ENCODE measurements at places on chromosomes 5 and 9. TPM values are rescaled to one million over a fixed set of nuclear protein-coding genes. Genes with fewer than 3 reads are reported as not detected.

DNA sequence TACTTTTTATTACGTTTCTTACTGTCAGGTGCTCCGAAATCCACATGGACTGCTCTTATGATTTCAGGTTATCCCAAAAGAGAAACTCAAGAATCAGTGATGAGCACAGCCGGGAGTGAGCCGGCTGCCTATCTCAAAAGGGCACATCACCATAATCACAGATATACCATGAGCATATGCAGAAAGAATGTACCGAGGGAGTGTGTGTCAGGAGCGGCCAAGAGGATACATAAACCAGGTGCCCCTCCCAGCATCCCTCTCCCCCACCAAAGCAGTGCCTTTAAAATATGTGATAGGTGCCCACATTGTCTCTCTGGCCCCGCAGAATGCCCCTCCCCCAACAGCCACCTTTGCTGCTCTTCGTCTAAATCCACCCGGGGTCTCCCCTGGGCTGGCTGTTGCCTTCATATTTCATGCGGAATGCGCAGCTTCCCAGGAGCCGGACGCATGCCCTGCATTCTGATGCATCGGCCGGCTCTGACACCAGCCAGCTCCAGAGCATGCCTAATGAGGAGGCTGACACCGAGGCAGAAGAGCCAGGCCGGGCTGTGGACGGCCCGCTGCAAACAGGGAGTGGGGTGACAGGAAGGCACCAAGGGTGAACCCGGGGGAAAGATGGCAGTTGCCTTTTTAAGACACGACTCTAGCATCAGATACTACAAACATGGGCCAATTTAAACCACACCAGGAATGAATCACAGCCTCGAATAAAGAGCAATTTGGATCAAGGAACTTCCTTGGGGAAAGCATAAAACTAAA, 652.3 kb downstream of the BNC2 start:
- H3K4me3 ChIP-seq = no peak overlapping the region
- H3K36me3 ChIP-seq = no peaks in the 10 kb centered on the region
- H3K27ac ChIP-seq = no peak overlapping the region
- H3K27me3 ChIP-seq = no peaks in the 10 kb centered on the region
- no peaks in the 10 kb centered on the region for H3K4me1 ChIP-seq

- no peaks in the 10 kb centered on the region for H3K4me1 ChIP-seq
- no peak overlapping the region for H3K4me3 ChIP-seq
- no peaks in the 10 kb centered on the region for H3K36me3 ChIP-seq
- no peak for DNase-seq
Measured at GRCh38 chr9:72601615-72602014, 80.2 kb downstream of the TMC1 start.

GRCh38 chr9:14317667-14318320, 3.9 kb upstream of the NFIB start:
- H3K27me3 ChIP-seq = no peaks in the 10 kb centered on the region
- H3K27ac ChIP-seq = no peak overlapping the region
- no peak for DNase-seq
- H3K36me3 ChIP-seq = no peaks in the 10 kb centered on the region
- H3K4me1 ChIP-seq = peaks cover 11% of the 10 kb centered on the region
- H3K4me3 ChIP-seq = no peak overlapping the region

- no peaks in the 10 kb centered on the region for H3K4me1 ChIP-seq
- no peak overlapping the region for H3K4me3 ChIP-seq
- H3K36me3 ChIP-seq = no peaks in the 10 kb centered on the region
- no peak overlapping the region for H3K27ac ChIP-seq
- H3K27me3 ChIP-seq = no peaks in the 10 kb centered on the region
Measured at GRCh38 chr9:77392328-77392727, 215.0 kb downstream of the VPS13A start.

DNA sequence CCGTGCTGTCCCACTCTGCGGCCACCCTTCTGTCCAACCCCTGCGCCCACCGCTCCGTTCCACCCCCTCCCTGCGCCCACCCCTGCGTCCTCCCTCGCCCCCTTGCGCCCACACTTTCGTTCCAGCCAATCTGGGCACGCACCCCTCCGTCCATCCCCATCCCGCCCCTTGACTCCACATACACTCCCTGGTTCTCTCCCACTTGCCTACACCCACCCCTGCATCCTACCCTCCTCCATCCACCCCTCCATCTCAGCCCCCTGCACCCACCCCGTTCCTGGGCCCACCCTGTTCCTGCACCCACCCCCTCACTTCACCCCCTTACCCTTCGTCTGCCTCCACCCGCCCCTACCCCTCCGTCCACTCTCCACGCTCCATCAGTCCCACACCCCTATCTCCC, 7.0 kb downstream of the ADAMTS13 start:
- no peaks in the 10 kb centered on the region for H3K36me3 ChIP-seq
- H3K27me3 ChIP-seq = no peaks in the 10 kb centered on the region
- no peak for DNase-seq
- H3K4me1 ChIP-seq = no peaks in the 10 kb centered on the region
- no peak overlapping the region for H3K4me3 ChIP-seq
- H3K27ac ChIP-seq = no peak overlapping the region

GRCh38 chr5:16588434-16589214, 28.2 kb downstream of the RETREG1 start:
- no peak overlapping the region for H3K27ac ChIP-seq
- no peaks in the 10 kb centered on the region for H3K36me3 ChIP-seq
- H3K4me3 ChIP-seq = no peak overlapping the region
- peaks cover 6% of the 10 kb centered on the region for H3K4me1 ChIP-seq

DNA sequence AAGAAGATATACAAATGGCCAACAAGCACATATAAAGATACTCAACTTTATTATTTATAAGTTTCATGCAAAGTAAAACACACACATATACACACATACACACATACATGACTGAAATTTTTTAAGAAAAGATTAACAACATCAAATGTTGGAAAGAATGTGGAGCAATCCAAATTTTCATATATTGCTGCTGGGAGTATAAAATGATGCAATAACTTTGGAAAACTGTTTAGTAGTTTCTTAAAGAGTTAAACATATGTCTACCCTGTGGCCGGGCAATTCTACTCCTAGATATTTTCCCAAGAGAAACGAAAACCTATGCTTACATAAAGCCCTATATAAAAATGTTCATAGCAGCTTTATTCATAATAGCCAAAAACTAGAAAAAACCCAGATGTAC, 99.8 kb upstream of the NR4A3 start:
- DNase-seq = no peak
- no peaks in the 10 kb centered on the region for H3K4me1 ChIP-seq
- H3K27ac ChIP-seq = no peak overlapping the region
- no peaks in the 10 kb centered on the region for H3K36me3 ChIP-seq
- H3K4me3 ChIP-seq = no peak overlapping the region
- H3K27me3 ChIP-seq = no peaks in the 10 kb centered on the region

DNA sequence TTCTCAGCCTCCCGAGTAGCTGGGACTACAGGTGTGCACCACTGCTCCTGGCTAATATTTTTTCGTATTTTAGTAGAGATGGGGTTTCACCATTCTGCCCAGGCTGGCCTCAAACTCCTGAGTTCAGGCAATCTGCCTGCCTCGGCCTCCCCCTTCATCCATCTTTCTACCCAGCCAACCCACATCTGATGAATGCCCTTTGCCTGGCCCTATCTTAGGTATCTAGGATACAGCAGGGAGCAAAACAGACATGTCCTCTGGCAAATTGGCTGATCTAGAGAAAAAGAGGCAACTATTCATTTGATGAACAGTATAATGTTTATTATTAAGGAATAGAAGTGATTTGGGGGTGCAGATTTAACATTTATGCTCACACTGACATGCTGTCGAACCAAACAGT, 123.0 kb downstream of the TRIO start:
- no peaks in the 10 kb centered on the region for H3K36me3 ChIP-seq
- peaks cover 20% of the 10 kb centered on the region for H3K4me1 ChIP-seq
- no peaks in the 10 kb centered on the region for H3K27me3 ChIP-seq

Gene SLIT3
- total RNA-seq = 11.4 TPM

Gene ABLIM3
- 2.3 TPM for total RNA-seq
